HS-5 (cell line): ENCODE measurements at places on chromosomes 4 and X.

- no peak for DNase-seq
Measured at GRCh38 chr4:115219862-115220261, 106.4 kb upstream of the NDST4 start.

DNA sequence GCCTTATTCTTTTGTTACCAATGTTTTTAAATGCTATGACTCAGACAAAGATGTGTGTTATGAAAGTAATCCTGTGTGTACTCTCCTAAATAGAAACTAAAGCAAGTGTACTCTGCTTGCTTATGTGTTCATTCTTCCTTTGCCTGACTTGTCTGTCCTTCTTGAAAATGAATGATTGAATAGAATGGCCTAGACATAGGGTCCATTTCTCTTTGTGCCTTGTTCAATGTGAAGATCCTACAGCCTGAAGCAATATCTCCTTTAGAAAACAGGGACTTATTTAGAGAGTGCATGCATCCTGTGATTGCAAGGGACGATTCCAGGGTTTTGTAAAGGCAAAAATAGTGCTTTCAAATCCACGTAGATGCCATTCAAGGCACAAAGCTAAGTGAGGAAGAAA is 343.6 kb upstream of the TACR3 start:
- DNase-seq: no peak

- DNase-seq: no peak
Measured at GRCh38 chrX:68499543-68500504, 973 bp downstream of the YIPF6 start.

DNA sequence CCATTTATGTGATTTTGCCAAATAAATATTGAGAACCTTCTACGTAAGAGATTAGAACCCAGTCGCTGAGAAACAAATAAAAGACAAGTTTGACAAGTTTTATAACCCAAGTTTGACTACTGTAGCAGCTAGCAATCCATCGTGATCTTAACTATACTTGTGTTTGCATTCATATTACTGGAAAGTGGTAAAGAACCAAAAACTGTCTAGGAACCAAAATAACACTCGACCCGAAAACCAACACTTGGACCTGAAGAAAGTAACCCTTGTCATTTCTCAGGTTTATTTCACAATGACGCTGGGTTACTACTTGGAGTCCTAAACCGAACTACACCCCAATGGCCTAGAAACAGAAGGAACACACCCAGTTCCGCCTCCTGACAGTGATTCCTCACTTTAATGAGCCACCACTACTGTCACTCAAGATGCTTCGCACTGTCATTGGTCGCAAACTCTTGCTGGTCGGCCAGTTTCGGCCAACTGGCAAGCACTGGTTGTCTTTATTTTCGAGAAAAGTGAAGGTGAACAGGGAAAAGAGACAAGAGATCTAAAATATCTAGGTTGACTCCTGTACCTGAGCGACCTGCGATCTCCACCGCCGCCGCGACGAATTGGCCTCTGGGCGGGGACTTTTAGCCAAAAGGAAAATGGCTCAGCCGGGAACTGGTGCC is 496 bp downstream of the FBXO8 start:
- DNase-seq: peak; percentile 79

DNA sequence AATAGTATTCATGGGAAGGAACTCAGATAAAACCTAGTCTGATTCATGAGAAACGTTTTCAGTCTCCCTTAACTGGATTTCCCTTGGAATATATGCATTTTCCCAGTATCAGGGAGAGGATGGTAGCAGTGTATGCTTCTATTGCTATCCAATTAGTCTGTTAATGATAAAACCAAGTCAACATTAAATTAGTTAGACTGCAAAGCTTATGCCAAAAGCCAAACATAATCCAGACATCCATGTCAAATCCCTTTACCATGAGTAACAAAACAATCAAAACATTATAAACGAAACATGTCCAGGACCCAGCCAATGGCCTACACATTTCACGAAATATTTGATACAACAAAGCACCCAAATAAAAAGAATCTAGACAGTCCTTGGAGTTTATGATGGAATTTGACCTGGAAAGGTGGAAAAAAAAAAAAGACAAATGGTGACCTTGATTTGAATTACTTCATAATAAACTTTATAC is 34.5 kb upstream of the VEGFD start:
- DNase-seq: no peak

DNA sequence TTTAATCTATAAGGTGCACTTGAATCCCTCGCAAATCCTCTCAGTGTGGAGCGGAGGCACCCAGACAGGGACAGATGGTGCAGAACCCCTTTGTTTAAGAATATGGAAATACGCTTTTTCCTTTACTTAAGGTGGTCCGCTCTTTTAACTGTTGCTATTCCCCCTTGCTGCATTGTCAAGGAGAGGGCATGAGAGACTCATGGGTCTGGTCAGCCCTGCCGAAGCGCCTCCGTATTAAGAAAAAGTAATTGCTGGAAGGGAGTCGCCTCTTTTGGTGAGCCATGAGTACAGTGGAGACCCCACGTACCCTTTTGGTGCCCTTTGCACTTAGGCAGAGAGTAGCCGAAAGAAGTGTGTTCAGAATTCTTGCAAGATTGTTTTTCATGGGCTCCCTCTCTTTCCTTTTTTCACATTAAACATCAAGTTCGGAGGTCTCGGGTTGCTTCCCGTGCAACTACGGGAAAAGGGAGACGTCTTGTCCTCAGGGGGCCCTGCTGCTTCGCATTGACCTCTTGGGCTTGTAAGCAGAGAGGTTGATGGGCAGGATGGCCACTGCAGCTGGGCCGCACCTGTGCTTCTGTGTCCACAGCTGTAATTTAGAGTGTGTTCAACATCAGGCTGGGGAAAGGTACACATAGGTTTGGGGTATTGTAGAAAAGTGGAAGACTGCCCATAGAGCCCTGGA is 109.6 kb downstream of the SPRY1 start:
- no peak for DNase-seq

GRCh38 chrX:10608099-10608498 is 12.3 kb downstream of the MID1 start:
- DNase-seq: no peak

- DNase-seq: no peak
Measured at GRCh38 chr4:112403101-112403945, 106.2 kb downstream of the ALPK1 start.

DNA sequence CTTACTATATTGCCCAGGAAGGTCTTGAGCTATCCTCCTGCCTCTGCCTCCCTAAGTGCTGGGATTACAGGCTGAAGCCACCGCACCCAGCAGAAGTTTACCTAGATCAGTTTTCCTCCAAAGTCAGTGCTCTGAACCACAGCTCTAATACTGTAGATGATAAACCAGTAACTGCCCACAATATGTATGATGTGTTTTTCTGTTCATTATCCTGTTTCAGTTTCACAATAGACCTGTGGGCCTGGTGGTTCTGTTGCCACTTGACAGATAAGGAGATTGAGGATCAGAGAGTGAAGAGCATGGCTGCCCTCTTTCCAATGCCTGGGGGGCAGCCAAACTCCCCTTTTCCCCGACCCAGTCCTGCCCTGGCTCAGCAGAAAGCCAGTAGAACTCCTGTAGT is 87.0 kb downstream of the EFNB1 start:
- no peak for DNase-seq

- DNase-seq: peak; percentile 9
Measured at GRCh38 chr4:98996056-98996764, 689 bp downstream of the METAP1 start.

- no peak for DNase-seq
Measured at GRCh38 chr4:42480717-42481116, 83.4 kb downstream of the SHISA3 start.

DNA sequence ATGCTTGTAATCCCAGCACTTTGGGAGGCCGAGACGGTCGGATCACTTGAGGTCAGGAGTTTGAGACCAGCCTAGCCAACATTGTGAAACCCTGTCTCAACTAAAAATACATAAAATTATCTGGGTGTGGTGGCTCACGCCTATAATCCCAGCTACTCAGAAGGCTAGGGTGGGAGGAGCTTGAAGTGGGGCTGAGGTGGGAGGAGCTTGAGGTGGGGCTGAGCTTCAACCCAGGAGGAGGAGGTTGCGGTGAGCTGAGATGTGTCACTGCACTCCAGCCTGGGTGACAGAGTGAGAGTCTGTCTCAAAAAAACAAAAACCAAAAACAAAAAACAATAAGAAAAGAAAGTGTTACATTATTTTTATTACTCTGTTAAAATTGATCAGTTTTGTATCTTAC is 1164.4 kb upstream of the IGFBP7 start:
- no peak for DNase-seq

- DNase-seq: no peak
Measured at GRCh38 chr4:119647558-119647957, 19.0 kb upstream of the PDE5A start.

- DNase-seq: no peak
Measured at GRCh38 chr4:182297659-182298058, 54.5 kb downstream of the TENM3 start.

DNA sequence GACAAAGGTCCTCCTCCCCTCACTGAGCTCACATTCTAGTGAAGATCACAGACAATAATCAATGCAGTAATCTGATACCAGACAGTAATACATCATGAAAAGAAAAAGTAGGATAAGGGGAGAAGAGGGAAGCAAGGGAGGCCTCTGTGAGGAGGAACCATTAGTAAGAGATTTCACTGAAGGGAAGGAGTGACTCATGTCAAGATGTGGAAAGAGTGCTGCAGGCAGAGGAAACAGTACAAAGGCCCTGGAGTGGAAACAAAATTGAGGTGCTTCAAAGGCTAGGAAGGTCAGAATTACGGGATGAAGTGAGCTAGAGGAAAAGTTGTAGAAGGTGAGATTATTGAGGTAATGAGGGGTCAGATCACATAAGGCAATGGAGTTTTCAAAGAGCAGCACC is 38.1 kb downstream of the LAMTOR3 start:
- DNase-seq: peak; percentile 34

DNA sequence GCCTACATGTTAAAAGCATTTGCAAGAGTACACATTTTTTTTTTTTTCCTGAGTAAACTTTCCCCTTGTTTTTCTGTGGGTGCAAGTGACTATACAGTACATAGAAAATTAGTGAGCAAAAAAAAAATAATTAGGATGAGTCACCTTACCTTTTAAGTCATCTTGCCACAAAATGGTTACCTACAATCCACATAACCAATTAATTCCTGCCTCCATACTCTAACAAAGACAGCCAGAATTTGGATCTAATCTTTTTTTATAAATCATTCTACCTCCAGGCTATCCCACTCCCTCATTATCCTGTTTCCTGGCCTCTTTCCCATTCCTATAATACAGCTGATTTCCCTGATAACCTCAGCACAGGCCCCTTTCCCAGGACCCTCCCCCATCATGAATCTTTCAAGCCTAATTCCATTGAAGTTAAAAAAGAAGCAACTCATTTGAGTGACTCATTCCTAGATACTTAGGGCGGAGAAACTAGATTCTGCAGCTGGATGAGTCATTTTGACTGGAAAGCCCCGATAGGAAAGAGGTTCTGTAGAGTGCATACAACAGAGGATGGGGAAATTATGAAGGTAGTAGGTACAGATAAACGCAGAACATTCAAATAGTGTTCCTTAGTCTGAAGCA is 128.2 kb downstream of the C4orf51 start:
- peak; percentile 86 for DNase-seq

- no peak for DNase-seq
Measured at GRCh38 chrX:13090339-13091110, 46.1 kb upstream of the FAM9C start.

DNA sequence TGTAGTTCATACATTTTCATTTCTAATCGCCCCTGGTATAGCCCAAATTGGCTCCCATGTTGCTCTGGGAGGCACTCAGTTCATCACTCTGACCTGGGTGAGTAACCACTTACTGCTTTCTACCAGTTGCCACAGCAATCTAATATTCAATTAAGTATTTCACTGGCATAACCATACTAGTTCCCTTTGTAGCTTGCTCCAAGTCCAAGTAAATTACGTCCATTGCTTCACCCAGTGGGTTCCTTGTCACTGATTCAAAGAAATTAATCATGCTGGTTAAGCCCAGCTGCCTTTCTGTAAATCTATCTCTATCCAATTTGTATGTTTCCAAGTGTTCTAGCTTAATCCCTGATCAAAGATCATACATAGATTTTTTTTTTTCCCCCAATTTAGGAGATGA is 92.0 kb upstream of the CBR4 start:
- no peak for DNase-seq

GRCh38 chrX:153766871-153767673 is 3.0 kb downstream of the PLXNB3 start:
- DNase-seq: no peak
